ENCODE measurements at places on chromosomes 4 and X.
A peak's percentile ranks its signal among the peaks of the same experiment; 100 is the strongest.

DNA sequence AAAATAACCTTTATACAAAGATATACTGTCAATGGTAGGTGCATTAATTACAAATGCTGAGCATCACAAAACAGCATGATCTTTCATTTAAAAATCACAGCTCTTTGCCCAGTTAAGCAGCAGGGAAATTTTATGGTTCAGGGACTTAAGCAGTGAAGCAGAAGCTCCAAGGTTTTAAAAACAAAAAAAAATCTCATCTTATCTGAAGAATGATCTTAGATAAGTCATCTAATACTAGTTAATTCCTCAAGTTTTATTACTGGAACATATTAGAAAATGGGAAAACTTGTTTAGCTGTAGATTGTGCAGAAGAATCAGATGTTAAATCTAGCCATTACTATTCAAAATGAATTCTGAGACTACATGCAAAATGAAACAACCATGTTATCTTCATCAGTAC, 289.9 kb downstream of the GASK1B start:
- no peak for DNase-seq

DNA sequence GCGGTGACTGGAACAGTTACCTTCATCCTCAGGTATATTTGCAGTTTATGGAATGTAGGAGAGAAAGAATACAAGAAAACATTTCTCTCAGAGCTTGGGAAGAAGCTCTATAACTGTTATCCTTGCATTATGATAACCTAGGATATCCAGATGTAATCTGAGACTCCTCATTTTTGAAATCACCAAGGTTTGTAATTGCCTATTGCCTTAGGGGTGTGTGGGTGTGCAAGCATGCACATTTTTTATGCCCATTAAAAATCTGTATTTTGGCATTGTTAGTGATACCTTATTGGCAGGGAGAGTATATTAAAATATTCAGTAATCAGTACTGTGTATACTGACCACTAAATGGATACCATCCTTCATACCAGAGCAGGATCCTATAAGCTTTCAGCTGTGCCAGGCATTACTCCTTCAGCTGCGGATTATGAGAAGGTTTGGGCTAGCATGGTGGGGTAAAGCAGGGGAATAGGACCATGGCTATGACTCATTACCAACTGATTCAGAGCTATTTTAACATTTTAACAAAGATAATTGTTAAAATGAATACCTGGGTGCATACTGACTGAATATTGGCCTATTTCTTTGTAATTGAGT, 8.3 kb downstream of the SEC24B start:
- DNase-seq = no peak

GRCh38 chr4:53199356-53199755, 166.5 kb downstream of the SCFD2 start:
- no peak for DNase-seq

DNA sequence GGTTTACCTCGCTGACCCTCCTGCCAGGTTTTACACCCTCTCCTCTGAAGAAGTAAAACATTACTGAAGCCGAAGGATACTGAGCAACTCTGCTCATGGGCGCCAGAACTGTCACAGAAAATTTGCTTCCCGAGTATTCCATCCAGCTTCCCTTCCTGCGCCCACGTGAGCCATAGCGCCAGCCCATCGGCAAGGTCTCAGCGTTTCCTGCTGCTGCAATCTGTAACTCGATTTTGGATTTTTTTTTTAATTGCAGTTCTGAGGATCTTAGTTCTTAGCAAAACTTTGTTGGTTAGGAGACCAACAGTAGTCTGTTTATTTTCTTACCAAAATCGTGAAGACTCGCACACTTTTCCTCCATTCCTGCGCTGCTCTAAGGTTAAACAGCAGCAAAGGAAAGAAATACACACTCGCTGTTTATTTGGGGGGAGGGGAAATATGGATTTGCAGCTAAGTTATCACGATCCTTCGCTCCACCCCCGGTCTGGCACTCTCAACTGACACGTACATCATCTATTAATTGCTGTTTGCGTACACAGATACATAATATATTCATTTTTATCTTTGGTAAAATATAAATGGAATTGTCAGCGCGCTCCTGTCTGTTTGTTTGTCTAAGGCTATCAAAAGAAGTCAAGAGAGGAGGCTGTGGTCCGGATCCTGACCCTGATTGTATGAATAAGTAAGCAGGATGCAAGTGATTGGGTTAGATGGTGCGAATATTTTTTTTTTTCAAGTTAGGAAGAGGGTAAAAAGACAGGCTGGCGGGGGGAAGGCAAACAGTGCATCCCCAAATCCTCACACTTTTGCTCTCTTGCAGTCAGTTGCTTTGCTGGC, at the start of gene TLL1:
TSS of gene TLL1 (plus strand) at position 777 of the 837 bp plus-strand sequence. CDS start 668 bp downstream, outside the sequence.
- no peak for DNase-seq

- DNase-seq = peak; percentile 35
Measured at GRCh38 chr4:15771216-15772058, 6.7 kb upstream of the CD38 start.

DNA sequence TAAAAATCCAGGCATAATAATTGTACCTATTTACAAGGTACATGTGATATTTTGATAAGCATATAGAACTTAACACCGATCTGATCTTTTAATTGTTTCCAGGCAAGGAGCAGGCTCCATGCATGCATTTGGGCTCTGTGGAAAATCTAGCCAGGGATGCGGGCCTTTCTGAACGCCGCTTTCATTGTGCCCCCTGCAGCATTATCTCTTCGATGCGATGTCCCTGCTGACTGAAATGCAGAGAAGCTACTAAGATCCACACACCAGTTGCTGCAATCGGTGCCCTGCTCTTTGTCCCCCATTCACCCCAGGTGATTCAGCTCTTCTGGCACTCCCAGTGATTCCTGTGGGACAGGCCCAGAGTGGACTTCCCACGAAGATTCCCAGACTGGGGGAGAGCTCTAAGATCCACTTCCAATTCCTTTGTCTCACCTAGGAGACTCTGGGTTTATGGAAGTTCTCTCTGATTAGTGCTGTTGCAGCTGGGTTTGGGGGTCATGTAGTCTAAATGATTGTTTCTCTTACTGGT, 254.3 kb upstream of the AGA start:
- DNase-seq = no peak

GRCh38 chrX:112857478-112857878, 16.8 kb upstream of the AMOT start:
- no peak for DNase-seq

GRCh38 chr4:165343353-165344191, 16.1 kb downstream of the MSMO1 start:
- DNase-seq = no peak

GRCh38 chrX:112672788-112673560, 6.8 kb downstream of the LHFPL1 start:
- DNase-seq = no peak

- DNase-seq = no peak
Measured at GRCh38 chrX:10618961-10619360, 1.4 kb downstream of the MID1 start.

DNA sequence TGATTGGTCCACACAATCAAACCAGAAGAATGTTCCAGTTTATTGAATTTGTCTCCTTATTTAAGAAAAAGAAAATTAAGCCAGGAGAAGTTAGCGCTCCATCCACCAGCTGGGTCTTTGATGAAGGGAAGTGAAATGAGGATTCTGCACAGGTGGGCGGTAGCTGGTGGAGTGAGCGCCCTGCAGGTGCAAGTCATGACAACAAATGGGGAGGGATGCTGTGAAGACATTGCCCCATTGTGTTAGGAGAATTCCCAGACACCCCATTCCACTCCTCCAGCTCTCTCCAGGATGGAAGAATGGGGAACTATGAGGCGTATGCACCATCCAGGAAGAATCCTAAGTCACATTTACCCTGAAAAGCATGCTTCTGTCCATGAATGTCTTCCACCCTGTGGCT, 22.9 kb downstream of the PLRG1 start:
- DNase-seq = no peak

DNA sequence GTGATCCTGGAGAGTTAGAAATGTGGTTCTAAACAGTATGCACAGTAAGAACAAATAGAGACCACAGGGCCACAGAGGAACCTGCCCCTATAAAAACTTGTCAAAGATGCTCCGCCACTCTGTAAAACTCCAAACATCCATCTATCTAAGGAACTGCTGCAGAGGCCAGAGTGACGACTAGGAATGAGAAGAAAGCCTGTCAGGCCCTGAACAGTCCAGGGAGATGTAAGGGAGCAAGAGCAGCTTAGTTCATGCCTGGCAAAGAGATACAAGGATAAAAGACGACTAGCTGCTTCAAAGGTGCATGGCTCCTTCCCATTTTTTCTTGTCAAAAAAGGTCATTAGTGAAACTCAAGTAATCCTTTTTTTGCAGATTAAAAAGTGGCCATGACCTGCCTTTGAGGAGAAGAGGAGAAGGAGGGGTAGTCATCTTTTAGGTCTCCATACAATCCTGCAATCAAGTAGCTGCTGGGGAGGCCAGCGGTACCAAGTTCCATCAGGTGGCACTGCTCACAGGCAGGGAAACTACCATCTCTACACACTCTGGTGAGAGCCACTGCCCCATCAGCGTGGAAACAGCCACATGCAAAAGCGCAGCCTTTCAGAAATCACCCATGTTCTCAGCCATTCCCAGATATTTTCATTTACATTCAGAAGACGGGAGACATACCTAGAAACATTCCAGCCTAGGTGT, 162.1 kb downstream of the TSPAN5 start:
- DNase-seq = no peak

DNA sequence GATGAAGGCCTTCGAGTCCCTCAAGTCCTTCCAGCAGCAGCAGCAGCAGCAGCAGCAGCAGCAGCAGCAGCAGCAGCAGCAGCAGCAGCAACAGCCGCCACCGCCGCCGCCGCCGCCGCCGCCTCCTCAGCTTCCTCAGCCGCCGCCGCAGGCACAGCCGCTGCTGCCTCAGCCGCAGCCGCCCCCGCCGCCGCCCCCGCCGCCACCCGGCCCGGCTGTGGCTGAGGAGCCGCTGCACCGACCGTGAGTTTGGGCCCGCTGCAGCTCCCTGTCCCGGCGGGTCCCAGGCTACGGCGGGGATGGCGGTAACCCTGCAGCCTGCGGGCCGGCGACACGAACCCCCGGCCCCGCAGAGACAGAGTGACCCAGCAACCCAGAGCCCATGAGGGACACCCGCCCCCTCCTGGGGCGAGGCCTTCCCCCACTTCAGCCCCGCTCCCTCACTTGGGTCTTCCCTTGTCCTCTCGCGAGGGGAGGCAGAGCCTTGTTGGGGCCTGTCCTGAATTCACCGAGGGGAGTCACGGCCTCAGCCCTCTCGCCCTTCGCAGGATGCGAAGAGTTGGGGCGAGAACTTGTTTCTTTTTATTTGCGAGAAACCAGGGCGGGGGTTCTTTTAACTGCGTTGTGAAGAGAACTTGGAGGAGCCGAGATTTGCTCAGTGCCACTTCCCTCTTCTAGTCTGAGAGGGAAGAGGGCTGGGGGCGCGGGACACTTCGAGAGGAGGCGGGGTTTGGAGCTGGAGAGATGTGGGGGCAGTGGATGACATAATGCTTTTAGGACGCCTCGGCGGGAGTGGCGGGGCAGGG, 568 bp downstream of the HTT start:
- DNase-seq = peak; percentile 42

DNA sequence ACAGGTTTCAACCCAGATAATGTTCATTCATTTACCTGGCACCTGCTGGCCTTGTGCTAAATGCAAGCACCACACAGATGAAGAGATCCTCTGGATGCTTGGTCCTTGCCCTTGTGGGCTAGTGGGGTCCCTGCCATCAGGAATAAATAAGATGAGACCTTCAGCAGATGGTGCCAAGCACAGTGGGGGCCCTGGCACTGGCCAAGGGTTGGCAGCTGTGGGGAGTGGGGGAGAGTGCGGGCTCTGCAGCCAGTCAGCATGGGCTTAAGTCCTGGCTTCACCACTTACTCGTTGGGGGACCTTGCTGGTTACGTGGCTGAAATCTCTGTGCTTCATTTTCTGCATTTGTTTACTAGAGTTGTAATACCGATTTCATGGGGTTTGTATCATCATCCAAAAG, 6.9 kb downstream of the LAP3 start:
- no peak for DNase-seq

GRCh38 chr4:90145319-90145718, 18.1 kb downstream of the CCSER1 start:
- DNase-seq = no peak

DNA sequence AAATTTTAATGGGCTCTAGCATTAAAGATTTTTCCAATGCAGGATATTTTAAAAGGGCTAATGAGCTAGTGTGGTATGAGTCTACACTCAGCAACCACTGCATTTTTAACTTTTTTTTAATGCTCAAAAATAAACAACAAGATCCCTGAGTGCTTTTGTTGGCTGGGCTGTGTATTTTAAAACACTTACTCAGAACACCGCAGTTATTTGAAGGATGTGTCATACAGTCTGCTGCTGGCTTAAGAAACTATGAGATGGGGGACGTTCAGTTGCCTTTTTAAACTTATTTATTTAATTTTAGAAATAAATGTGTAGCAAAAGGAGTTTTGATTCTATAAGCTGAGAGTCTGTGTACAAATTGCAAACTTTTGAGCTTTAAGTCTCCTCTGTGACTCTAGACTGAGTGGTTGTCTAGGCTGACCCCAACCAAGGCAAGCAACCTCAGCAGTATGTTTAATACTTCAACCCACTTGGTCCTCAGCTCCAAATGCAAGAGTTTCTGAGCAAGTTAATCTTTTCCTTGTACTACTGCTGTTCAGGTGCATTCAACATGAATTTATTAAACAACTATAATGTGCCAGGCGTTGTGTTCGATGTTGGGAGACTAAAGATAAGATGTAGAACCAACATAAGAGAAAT, 278.6 kb upstream of the DIPK2B start:
- no peak for DNase-seq

GRCh38 chr4:8374851-8375649, 65.5 kb downstream of the ACOX3 start:
- no peak for DNase-seq

All from stimulated activated naive CD8-positive, alpha-beta T cell treated with anti-CD3 and anti-CD28 coated beads, Interleukin-15, amount 100 ng/mL, for 72 hours (primary cell).